ENCODE measurements at places on chromosomes 11 and 22. TPM values are rescaled to one million over a fixed set of nuclear protein-coding genes. Genes with fewer than 3 reads are reported as not detected.

FGF19 gene
- 7.4 TPM for total RNA-seq

KCNK4 gene
- total RNA-seq = 0.31 TPM

VPS11 gene
- 18.6 TPM for total RNA-seq

RASL10A gene
- total RNA-seq = 0.92 TPM

OR52H1 gene
- not detected for total RNA-seq

CDKN1C gene
- 15.4 TPM for total RNA-seq

TIGD3 gene
- 1.2 TPM for total RNA-seq

HSPB2 gene
- not detected for total RNA-seq

PPM1F gene
- 19.0 TPM for total RNA-seq

MMP11 gene
- 4.9 TPM for total RNA-seq

MICAL3 gene
- total RNA-seq = 50.2 TPM

OR4D5 gene
- not detected for total RNA-seq

KRTAP5-2 gene
- total RNA-seq = not detected

FERMT3 gene
- 6.6 TPM for total RNA-seq

OR8D4 gene
- total RNA-seq = not detected

QSER1 gene
- 139 TPM for total RNA-seq

CD6 gene
- not detected for total RNA-seq

TSGA10IP gene
- total RNA-seq = 3.1 TPM

RFPL1 gene
- not detected for total RNA-seq

SOX10 gene
- total RNA-seq = 2.4 TPM

TP53AIP1 gene
- not detected for total RNA-seq
